ENCODE measurements at places on chromosomes 5 and 9.
A peak's percentile ranks its signal among the peaks of the same experiment; 100 is the strongest.

DNA sequence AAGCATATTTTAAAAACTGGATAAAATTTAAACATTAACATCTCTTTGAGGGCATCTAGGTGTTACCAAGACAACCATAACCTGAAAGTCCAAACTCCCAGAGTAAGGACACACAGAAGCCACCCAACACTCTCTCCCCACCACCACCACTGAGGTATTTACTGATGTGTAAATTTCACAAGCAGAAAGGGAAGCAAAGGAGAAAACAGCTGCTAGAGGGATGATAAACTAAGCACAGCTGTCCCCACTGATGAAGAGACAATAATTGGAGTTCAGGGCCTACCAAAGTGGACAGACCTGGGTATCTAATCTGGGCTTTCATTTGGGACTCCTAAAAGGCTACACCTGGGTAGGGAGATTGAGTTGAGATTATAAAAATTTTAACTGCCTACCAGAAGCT lies 63.6 kb downstream of the FRMD3 start:
- ATAC-seq, result no peak

DNA sequence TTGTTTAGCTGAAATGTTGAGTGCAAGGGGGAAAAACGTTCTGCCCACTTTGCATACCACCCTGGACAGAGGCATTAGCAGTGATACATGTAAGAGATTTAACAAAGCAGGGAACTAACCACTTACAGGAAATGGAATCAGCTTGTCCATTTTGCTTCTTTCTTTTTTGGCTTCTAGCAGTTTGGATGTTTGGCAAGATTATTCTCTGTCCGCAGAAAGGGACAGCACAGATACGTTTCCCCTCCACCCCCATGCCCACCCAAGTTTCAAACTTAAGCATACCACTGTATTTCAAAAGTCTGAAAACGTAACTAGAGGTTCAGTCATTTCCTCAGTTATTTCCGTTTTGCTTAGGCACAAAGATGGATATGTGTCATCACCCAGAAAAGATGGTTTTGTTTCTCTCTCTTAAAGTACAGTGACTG lies 118.4 kb downstream of the GDNF start:
- no peak for ATAC-seq

DNA sequence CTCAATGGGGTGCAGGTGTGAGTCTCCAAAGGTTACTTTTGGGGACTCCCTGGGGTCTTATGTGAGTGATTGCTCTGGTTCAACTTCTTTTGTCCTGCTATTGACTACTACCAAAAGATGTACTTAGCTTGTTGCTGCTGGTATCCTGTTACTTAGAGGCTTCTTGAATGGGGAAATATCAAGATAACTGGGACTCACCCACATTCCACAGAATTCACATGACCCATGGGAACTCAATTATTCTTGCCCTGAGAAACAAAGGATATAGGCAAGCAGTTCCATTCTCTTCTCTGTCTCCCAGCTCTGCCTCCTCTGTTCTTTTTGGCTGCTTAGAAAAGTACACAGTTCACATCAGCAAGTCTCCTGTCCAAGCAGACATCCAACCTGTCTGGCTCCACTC lies 105.9 kb downstream of the UNC13B start:
- no peak for ATAC-seq

- no peak for ATAC-seq
Measured at GRCh38 chr9:134010310-134011173, 14.7 kb upstream of the BRD3OS start.

GRCh38 chr5:69029292-69029691 lies 64.5 kb upstream of the SLC30A5 start:
- no peak for ATAC-seq

- no peak for ATAC-seq
Measured at GRCh38 chr9:35136866-35137265, 21.2 kb upstream of the ATOSB start.

DNA sequence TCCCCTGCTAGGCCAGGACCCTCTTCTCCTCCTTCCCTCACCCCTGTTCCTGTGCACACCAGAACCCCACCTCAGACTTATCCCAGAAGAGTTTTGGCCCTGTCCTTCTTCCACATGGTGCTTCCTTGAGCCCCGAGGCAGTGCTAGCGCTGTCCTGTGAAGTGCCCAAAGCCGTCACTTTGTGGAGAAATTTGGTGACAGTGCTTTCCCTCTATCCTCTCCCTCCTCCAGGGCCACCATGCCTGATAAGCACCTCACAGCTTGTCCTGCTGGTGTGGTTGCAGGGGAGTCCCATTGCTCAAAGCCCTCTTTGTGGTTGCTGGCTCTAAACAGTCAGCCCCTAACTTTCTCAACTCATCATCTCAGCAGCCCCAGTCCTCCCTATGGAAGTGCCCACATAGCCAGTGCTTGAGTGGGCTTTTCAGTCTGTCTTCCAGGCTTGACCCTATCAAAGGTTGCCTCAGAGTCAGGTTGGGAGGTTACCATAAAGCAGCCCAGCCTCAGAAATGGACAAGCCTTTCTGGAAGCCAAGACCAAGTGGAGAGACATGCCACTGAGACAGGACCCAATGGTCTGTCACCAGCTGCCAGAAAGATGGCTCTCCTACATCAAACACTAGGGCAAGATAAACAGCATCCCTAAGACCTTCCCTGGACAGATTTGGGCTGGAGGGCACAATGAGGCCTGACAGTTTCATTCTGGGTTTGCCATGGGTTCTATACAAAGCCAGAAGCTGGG lies 18.0 kb downstream of the IGIP start:
- ATAC-seq, result no peak

- no peak for ATAC-seq
Measured at GRCh38 chr5:98464737-98465330, 308.6 kb upstream of the RGMB start.

GRCh38 chr9:125161284-125161918 lies 18.1 kb upstream of the SCAI start:
- no peak for ATAC-seq

DNA sequence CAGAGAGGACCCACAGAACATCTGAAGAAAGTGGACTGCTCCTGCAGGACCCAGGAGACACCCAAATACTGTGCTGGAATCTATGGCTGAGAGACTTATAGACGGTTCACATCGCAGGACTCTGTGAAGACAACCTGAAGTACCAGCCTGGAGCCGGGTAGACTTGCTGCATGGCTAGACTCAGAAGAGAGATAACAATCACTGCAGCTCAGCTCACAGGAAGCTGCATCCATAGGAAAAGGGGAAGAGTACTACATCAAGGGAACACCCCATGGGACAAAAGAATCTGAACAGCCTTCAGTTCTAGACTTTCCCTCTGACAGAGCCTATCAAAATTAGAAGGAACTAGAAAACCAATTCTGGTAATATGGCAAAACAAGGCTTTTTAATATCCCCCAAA lies 26.5 kb upstream of the TRIM36 start:
- ATAC-seq, result no peak

GRCh38 chr5:81749561-81750307 lies 1.2 kb downstream of the SSBP2 start:
- ATAC-seq, result no peak

- ATAC-seq, result no peak
Measured at GRCh38 chr5:17398431-17398830, 99.6 kb upstream of the TAF11L2 start.

DNA sequence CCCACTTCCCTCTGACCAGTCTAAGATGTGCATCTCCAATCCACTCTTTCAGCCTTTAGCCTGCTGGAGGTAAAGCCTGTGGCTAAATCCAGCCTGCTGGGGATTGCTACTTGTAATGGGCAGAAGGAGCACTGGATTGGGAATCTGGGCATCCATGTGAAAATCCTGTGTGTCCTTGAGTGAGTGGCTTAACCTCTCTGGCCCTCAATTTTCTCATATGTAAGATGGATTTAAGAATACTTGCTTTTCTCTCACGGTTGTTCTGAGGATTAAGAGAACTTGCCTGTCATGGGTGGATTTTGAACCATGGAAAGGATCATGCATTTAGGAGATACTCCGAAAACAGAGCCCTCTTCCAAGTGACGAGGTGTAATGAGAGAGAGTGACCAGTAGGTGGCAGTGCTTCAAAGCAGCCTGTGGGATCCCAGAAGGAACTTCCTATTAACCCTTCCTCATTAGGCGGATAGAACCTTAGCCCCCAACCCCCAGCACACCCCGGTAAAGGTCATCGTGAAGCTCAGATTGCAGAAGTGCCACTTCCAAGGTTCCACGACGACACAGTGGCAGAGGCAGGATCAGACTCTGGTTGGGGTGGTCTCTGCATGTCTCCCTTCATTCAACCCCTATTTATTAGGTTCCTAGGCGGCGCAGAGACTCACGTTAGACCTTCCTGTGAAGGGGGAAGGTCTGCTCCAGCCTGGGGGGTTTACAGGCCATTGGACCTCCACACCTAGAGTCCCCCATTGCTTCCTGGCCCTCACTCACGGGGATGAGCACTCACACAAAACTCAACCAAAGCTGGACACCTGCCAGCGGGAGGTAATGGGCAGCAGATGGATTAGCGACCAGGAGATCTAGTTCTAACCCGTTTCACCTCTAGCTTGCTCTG lies 68.7 kb upstream of the ZNF618 start:
- ATAC-seq, result peak; percentile 78

DNA sequence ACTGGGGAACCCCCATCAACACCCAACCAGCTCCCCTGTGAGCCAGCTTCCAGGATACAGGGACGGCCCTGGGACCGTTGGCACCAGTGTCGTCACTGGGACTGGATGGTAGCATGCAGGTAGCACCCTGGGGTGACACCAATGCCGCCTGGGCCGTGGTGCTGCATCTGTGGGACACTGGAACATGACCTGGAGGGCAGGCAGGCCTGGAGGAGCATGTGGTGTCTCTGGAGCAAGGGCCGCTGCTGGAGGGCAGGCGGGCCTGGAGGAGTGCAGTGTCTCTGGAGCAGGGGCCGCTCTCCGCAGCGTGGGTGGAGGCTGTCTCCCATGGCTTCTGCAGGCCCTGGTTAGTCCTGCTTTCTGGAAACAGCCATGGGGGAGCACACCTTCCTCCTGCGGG lies 13.1 kb downstream of the LPCAT1 start:
- ATAC-seq, result no peak

GRCh38 chr5:308672-309271 lies 12.7 kb upstream of the AHRR start:
- no peak for ATAC-seq

GRCh38 chr5:75706775-75707174 lies 10.5 kb downstream of the POC5 start:
- no peak for ATAC-seq

- no peak for ATAC-seq
Measured at GRCh38 chr9:82454509-82455190, 466.1 kb downstream of the SPATA31D1 start.

GRCh38 chr9:2043881-2044462 lies 28.8 kb downstream of the SMARCA2 start:
- no peak for ATAC-seq

DNA sequence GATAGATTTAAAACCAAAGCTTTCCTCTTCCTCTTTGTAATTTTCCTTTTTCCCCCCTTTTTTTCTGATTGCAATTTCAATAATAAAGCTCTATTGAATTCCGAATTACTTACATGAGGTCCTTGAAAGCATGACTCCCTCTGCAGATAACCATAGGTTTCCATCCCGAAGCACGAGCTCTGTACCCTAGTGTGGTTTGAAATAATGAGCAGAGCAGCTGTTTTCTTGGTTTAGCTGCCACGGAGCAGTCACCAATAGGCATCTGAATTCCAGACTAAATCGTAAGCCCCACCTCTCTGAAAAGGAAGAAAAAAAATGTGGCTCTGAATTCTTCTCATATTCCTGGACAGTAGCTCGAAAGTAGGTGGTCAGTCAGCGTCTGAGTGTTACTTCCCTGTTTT lies 18.5 kb upstream of the GNE start:
- no peak for ATAC-seq

DNA sequence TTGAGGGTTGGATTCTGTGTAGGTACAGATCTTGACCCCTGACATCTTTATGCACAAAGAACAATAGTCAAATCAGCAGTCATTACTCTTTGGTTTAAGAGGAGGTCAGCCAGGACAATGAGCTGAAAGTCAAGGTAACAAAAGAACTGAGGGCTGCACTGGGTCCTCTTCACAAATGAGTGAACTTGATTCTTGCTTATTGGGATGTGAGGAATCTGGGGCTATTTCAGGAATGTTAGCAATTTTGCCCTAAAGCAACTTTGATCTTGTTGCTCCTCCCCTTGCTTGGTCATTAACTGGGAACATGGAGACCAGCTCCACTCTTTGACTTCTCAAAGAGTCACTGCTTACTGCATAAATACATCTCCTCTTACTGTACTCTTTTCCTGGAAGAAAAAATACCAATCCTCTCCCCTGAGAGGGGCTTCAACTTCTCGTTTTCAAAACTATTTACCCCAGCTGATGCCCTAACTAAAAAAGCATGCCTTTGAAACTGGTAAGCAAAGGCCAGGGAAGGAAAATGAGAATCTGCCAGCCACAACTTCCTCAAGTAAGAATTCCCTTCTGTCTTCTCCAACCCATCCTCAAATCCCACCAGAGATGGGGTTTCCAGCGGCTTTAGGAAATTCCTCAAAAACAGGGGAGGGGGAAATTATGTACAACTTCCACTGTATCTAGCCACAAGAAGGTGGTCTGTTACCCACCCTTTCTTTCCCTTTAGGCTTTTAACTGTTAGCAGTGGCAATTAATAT lies 368.3 kb downstream of the ENC1 start:
- no peak for ATAC-seq

DNA sequence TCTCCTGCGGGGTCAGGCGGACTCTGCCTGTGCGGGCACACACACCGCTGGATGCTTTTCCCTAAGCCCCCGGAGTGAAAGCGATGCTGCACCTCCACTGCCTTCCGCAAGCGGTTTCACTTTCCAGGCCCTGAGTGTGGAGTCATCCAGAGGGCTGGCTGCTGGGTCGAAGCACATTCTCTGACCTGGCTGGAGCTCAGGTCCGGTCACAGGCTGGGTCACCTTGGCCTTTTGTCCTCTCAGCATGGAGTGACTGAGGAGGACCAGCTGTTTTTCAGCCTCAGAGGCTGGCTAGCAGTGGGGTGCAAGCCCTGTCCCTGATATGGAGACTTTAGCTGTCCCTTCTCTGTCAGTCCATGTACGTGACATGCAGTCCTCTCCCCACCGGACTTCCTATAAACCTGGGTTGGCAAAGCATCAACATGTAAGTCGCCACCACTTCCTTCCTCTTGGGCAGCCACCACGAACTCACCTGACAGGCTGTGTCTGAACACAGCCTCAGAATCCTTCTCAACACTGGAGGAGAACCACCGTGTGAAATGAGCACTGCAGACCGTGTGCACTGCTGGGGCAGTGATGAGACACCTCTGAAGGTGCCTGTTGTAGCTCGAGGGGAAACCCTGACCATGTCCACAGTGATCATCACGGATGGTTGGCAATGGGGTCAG lies 51.3 kb downstream of the GADD45G start:
- ATAC-seq, result no peak

GRCh38 chr5:173736923-173737412 lies 120.5 kb upstream of the BOD1 start:
- peak; percentile 52 for ATAC-seq

GRCh38 chr5:68771221-68771620 lies 322.6 kb upstream of the SLC30A5 start:
- no peak for ATAC-seq

DNA sequence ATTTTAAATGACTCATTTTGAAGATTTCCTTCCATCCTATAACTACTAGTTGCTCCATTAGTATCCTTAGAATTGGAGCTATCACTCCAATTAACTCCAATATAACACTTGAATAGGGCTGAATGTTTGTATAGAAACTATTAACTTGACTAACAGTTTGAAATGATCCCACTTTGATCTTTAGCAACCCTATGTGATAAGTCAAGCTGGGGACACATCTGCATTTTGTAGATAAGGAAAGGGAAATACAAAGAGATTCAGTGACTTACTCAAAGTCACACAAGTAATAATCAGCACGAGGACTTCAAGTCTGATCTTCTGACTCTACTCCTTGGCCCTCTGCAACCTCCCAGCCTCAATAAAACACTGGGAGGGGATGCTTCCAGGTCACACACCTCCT lies 101.1 kb downstream of the TMEM215 start:
- no peak for ATAC-seq

All from esophagus mucosa (tissue), 1 donor.